ENCODE measurements at places on chromosomes 12 and 14.

DNA sequence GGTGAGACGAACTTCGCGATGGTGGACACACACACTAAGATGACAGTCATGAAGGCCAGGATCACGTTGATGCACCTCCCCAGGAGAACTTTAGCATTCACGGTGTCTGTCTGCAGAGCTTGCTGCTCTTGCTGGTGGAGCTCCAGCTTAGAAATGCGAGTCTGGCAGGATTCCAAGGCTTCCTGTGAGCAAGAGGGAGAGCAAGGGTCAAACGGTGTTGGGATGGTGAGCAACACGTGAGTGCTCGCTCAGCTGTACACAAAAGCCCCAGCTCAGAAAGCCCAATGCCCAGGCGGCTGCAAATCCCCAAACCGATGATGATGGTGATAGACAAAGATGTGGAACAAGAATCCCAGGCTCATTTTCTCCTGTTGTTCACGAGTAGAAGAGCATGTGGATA is 78.8 kb downstream of the TMCC3 start:
- DNase-seq = peak; percentile 63

DNA sequence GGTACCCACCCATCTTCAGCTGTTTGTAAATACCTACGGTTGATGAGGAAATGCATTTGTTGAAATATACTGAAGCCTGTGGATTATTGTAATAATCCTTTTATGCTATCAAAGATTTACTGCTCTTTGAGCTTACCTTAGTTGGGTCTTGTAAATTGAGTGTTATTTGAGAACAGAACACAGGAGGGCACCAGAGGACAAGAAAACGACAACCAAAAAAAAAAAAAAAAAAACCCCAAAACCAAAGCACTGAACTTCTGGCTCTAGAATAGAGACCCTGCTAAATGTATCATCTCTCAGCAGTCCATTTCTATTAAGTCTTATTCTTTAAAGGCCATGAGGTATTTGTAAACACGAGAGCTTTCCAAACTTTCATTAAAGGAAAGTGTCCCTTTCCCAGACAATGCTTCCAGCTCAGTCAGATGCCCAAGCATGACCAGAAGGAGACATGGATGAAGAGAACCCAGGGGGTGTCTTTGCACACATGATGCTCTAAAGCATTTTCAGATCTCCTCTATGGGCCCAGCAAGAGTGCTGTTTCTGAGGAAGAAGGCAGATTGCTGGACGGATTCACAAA is 763.9 kb downstream of the NRXN3 start:
- DNase-seq = peak; percentile 44

GRCh38 chr12:20040831-20041230 is 327.5 kb upstream of the PDE3A start:
- no peak for DNase-seq

DNA sequence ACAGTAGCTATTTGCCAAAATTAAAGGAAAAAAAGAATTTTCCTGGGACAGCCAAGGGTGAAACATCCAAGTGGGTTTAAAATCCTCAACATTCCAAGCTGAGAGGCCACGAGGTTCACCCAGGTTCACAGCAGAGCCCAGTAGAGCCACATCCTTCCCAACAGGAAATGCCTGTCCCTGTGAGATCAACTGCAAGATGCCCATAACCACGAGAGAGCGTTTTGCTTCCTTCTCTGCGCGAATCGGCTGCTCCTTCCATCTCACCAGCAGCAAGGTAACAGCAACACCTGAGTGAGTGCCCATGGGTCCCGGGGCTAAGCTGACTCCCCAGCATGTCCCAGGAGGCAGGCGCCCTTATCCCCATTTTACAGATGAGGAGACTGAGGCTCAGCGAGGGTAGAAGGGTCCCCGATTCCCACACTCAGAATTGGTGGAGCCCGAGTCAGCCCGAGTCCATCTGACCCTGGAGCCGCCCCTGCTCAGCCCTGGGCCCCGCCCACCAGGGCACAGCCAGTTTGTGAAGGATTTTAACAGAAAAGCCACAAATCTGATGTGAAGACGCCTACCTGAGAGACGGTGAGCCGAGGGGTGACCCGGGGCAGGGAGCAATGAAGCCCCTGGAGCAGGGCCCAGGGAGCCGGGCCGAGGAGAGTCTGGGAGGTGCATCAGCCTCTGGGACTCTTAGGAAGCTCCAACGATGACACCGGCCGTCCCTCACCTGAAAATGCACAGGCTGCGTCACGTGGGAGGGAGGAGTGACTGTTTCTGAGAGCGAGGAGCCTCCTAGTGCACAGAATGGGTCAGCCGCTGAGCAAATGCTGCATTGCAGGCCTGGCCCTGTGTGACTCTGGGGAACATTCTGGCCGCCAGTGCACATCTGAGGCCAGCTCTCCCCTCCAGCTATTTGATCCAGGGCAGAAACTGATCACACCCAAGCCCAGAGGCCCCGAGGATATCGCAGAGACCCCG is 236.9 kb upstream of the SFSWAP start:
- no peak for DNase-seq

DNA sequence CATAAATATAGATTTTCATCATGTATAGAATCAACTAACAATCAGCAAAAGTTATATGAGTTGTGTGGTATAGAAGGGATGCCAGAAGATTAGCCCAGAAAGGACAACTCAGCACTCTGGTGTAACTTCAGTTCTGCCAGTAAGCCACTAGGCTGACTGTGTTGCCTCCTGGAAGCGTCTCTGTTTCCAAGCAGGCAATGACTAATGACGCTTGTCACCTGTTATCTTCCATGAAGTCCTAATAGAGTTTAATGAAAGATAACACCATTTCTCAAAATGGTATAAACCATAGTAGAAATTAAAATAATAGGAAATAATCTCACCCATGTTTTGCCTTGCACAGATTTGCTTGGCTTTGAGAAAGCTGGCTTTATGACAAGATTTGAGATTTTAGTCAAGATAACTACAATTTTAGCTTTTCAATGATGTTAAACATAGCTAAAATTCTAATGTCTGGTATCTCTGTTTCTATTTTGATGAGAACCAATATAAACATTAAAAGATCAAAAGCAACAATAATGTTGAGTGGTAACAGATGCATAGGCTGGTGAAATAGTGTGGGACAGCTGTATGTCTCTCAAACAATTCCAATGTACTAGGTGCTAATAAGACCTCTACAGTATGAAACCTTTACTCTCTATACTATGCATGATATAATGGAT is 9.0 kb upstream of the RNU6-7 start:
- no peak for DNase-seq

- no peak for DNase-seq
Measured at GRCh38 chr14:53949201-53949600, 7.4 kb downstream of the BMP4 start.

GRCh38 chr12:119229205-119229604 is 50.5 kb downstream of the HSPB8 start:
- DNase-seq = no peak

DNA sequence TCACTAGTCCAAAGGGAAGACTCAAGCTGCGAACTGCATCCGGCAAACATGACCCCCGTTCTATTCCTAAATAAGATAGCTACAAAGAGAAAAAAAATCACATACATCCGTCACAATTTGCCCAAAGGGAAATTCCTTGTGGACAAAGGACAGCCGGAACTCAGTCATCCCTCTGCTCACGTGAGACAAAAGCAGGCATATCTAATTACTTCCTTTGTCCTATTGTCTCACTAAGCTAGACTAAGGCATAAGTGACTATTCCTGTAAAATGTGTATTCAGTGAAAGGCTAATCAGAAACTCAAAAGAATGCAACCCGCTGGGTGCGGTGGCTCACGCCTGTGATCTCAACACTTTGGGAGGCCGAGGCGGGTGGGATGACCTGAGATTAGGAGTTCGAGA is 27.2 kb upstream of the NINJ2 start:
- no peak for DNase-seq

DNA sequence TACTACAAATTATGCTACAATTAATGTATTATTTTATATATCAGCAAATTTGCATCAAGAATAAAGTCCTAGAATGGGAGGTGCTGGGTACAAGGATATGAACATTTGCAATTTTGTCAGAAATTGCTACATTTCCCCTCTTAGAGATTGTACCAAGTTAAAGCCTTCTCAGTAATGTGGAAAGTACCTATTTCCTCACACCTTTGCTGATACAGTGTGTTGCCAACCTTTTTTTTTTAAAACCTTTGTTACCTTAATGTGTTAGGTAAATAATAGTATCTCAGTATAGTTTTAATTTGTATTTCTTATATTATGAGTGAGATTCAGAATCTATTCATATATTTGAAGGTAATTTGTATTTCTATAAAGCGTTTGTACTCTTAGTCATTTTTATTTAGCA is 95.4 kb upstream of the HIF1A start:
- DNase-seq = no peak

- DNase-seq = no peak
Measured at GRCh38 chr12:54407183-54407905, 11.7 kb downstream of the ITGA5 start.

- no peak for DNase-seq
Measured at GRCh38 chr12:1291601-1292332, 300.7 kb downstream of the ERC1 start.

- peak; percentile 67 for DNase-seq
Measured at GRCh38 chr12:113334786-113335539, at the start of gene SLC8B1. SLC8B1 (minus strand) TSS chr12:113335109; CDS start chr12:113332878, 2,231 bp downstream.

- no peak for DNase-seq
Measured at GRCh38 chr12:10747730-10748129, 24.6 kb upstream of the YBX3 start.

- DNase-seq = no peak
Measured at GRCh38 chr12:5114436-5114835, 70.8 kb downstream of the KCNA5 start.

- no peak for DNase-seq
Measured at GRCh38 chr12:42819846-42820245, 230.3 kb upstream of the PRICKLE1 start.

DNA sequence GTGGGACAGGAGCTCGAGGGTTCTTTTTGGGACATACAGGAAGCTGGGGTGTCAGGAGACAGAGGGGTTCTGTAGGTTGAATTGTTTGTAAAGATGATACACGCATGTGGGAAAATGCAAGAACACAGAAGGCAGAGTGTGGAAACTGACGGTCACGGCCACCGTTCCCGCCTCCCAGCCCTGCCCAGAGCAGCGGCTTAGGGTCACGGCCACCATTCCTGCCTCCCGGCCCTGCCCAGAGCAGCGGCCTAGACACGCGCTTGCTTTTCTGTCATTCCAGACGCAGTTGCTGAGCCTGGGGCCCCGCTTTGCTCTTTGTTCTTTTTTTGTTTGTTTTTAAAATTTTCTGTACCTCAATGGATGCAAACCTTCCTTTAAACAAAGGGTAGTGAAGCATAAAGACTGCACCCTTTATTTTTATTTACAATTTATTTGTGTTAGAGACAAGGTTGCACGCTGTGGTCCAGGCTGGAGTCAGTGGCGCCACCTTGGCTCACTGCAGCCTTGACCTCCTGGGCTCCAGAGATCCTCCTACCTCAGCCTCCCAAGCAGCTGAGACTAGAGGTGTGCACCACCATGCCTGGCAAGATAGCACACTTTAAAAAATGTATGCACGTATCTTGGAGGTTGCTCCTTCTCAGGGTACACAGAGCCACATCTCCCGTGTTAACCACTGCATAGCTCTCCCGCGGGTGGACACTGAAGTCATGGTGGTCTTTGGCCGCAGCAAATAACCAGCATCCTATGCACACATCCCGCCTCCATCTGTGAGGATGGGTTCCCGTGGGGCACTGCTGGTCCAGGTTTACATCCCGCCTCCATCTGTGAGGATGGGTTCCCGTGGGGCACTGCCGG is 142.3 kb downstream of the ADGRD1 start:
- DNase-seq = no peak

- peak; percentile 27 for DNase-seq
Measured at GRCh38 chr14:58059126-58059525, 92.9 kb downstream of the ARMH4 start.

DNA sequence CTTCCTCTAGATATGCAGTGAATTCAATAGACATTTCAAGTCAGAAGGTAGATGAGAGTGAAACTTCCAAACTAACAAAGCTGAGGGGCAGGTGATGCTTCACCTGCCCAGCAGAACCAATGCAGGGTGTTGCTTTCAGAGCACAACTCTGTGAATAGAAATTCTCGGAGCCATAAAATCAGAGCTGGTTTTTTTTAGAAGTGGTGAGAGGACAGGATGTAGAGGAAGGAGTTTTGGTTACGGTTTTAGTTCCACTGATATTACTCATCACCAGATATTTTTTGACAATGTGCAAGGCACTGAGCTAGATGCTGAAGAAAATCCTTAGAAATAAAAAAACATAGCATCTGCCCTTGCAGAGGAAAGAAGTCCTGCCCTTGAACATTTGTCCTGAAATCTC is 62.2 kb downstream of the BMP4 start:
- peak; percentile 84 for DNase-seq

- DNase-seq = peak; percentile 98
Measured at GRCh38 chr12:32755654-32756475, at the start of gene YARS2. YARS2 (minus strand) TSS chr12:32755897; CDS start chr12:32755874, 23 bp downstream.

GRCh38 chr14:67487937-67488893 is at the start of gene TMEM229B:
TMEM229B (minus strand) TSS chr14:67488721; CDS start chr14:67473923, 14,798 bp downstream.
- DNase-seq = no peak

DNA sequence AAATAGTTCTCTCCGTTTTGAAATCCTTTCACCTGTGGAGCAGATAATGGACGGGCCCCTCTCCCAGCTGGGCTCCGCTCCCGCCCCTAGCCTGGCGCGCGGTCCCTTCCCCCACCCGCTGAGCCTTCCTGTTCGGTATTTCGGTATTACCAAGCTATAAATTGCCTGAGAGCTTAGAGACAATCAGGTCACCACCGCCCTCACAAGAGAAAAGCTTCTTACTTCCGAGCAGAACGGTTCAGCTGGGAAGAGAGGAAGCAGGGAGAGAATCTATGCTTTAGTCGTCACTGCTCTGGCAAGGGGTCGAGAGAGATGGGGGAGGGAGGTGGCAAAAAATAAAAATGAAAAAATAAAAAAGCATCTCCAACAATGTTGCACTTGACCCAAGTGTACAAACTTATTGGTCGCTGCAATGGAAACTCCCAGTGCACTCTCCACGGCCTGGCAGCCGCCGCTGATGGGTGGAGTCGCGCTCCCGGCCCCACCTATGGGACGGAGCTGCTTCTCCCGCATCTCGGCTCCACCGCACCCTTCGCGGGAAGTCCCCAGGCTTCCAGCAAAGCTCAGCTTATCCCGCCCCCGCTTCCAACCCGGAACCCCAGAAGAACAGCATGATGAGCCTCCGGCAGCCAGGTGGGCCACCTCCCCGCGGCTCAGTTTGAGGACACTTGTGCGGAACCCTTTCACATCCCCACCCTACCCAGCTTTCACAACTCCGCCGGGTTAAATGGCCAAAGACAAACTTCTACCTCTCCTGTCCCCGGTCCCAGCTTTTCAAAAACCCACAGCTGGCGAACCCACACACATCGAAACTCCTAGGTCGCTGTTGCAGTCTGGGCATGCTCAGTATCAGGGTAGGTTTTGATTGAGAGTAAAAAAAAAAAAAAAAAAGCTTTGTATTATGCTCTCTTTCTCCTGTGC is 832 bp upstream of the SYT1 start:
- peak; percentile 27 for DNase-seq

- DNase-seq = no peak
Measured at GRCh38 chr14:31549817-31550216, 11.4 kb upstream of the NUBPL start.
